ENCODE measurements at places on chromosomes 6 and 20.

GRCh38 chr6:16849280-16849987 lies 88.2 kb upstream of the ATXN1 start:
- DNase-seq: no peak

GRCh38 chr6:22146931-22147701 lies 149.7 kb downstream of the PRL start:
- no peak for DNase-seq

- no peak for DNase-seq
Observed at GRCh38 chr6:82040405-82041221, 206.9 kb downstream of the IBTK start.

DNA sequence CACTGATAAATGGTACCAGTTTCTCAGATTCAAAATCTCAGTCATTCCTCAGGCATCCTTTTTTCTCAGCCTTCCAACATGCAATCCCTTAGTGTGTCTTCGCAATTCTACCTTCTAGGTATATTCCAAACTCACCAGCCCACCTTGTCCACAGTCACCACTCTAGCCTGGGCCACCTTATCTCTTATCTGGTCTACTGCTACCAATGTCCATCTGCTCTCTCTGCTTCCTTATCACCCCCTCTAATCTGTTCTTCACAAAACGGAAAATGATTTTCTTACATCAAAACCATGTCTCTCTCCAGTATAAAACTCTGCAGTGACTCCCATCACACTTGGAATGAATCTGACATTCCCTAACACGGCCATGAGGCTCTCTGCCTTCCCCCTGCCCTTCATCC lies 91.9 kb downstream of the PREP start:
- no peak for DNase-seq

DNA sequence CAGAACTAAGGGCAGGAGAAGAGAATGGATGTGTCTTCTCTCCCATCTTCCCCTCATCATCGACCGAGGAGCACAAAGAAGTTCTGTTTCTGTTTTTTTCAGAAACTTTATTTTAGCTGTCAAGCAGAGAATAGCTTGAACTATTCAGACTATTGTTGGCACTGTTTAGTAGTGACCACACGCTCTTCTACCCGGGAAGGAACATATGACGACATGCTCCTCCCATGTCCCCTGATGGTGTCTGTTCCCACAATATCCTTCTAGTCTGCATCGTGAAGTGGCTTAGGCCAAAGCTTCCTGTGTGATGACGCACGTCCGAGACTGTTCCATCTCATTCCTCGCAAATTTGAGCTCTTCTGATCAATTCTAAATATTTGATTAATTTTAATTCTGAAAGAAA lies 27.2 kb upstream of the KIF25 start:
- DNase-seq: no peak

GRCh38 chr20:9616455-9616805 lies 102.0 kb downstream of the LAMP5 start:
- DNase-seq: no peak

- DNase-seq: no peak
Observed at GRCh38 chr6:138267971-138268895, 49.9 kb upstream of the PBOV1 start.

DNA sequence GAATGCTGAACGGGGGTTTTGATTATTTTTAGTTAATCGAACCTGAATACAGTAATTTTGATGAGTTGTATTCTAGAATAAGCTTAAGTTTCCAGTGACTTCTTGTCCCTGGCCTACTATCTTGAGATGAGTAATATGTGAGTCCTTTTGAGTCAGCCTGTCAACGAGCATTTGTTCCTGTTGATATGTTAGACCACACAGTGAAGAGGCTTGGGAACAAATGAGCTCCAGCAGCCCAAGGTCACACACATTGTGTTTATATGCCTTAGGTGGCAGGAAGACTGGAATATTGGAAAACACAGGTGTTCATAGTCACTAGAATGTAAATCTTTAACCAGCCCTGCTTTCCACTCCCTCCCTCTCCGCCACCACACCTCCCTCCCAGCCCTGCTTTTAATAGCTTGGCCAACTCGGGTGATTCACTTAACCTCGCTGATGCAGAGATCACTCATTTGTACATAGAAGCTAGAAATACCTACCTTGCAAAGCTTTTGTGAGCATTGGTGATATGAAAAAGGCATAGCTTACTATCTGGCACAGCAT lies 9.1 kb downstream of the SMPDL3A start:
- DNase-seq: no peak

DNA sequence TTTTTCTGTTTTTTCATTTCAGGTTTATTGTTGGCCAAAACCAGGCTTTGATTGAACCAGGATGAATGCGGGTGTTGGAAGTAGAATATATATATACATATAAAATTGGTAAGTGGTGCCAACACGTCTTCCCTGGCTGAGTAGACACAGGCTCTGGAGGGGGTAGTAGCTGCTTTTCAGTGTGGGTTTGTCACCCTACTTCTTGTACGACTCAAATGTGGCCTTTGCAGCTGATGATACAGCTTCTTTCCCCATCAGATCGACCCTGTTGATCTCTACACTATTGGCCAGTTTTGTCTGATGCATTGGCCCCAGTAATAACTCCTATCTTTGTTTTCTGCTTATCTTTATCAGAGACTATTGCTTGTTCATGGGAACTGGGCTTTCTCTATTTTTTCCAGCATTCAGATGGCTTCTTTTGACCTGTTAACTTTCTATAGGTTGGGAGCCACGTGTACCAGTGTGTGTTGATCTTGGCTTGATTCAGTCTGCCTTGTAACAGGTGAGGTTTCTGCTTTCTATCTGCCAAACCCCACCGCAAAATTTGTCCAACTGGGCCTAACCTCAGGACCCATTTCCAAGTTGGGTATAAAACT lies 2.7 kb upstream of the ZNFX1 start:
- no peak for DNase-seq

DNA sequence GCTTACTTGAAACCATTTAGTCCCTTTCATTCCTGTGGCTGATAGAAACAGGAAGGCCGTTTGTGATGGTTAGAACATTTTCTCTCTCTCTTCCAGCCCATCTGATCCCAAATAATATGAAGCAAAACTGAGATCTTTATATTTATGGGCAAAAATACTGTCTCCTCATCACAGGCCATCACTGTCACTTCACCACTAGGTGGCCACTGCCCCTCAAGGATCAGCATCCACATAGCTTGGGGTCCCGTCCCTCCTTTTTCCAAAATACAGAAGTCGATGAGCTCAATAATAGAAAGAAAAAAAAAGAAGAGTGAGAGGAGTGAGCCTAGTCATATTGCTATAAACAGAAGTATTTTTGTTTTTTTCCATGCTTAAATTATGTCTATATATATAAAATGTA lies 46.4 kb upstream of the LAMP5 start:
- no peak for DNase-seq

Data from GM12891 (cell line).